ENCODE measurements at places on chromosomes 1 and 21. TPM values are rescaled to one million over a fixed set of nuclear protein-coding genes. Genes with fewer than 3 reads are reported as not detected.

The AHCYL1 gene
- polyA plus RNA-seq, result 64.8 TPM

The TMEM125 gene
- 0.92 TPM for polyA plus RNA-seq

The PBX1 gene
- 3.5 TPM for polyA plus RNA-seq

DNA sequence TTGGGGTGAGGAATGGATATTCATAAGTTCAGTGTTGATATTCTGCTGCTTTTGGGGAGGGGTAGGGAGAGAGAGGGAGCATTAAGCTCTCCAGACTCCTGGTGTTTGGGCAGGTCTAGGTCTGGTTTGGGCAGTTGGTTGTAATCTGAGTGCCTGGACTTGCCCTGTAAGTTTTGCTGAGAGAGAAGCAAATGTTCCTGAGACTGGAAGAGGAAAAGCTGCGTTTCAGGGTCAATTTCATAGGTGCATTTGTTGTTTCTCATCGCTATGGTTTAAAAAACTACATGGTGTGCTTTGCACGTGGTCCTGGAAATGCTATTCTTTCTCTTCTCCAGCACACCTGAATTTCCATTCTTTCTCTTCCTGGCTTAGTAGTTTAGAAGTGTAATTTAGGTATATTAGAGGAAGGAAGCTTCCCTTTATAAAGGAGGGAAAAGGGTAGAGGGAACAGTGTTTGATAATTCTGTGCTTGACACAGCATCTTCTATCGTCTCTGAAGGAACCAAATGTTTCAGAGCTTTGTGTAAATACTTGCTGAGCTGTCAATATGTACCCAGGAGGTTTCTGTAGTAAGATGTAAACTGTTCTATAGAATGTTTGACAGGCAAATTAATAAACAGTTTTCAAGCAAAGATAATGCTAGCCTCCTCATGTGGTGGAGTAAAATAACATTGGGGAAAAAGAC is 6.3 kb downstream of the ARID1A start:
- H3K36me3 ChIP-seq, result no peaks in the 10 kb centered on the region
- DNase-seq, result no peak
- H3K27ac ChIP-seq, result peak overlapping the region; percentile 57
- H3K4me1 ChIP-seq, result peaks cover 63% of the 10 kb centered on the region
- no peaks in the 10 kb centered on the region for H3K27me3 ChIP-seq

- H3K4me1 ChIP-seq, result no peaks in the 10 kb centered on the region
- DNase-seq, result no peak
- H3K4me3 ChIP-seq, result no peak overlapping the region
- no peak overlapping the region for H3K27ac ChIP-seq
Observed at GRCh38 chr1:31259746-31260145, 20.1 kb upstream of the NKAIN1 start.

The MFAP2 gene
- 69.6 TPM for polyA plus RNA-seq

DNA sequence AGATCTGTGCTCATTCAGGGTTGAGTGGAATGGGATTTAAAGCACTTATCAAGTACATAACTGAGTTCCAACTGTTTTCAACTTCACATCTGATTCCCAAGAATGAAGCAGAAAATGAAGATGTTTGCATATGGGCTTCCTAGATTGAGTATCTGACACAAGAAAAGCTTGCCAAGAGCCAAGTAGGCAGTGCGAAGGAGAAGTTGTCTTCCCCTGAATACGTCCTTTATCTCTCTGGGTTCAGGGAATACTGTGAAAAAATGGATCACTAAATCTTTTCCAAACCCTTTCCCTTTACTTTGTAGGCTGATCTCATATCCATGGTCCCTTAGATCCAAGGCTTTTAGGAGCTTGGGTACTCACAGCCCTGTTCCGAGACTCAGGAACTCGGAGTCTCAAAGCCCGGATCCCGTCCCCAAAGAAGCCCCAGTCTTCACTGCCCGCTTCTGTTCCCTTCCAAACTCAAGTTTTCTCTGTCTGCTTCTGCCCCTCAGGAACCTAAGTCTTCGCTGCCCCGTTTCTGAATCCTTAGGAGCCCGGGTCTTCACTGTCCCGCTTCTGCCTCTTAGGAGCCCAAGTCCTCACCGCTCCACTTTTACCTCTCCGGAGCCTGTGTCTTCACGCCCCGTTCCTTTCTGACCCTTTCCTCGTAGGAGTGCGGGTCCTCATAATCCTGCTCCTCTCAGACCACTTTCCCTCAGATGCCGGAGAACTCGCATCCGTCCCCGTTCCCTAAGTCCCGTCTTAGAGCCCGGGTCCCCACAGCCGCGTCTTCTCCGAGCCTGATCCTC is 616 bp downstream of the TAF12 start:
- H3K27ac ChIP-seq, result peak overlapping the region; percentile 98
- H3K4me3 ChIP-seq, result peak overlapping the region; percentile 86
- H3K27me3 ChIP-seq, result no peaks in the 10 kb centered on the region
- H3K4me1 ChIP-seq, result peaks cover 19% of the 10 kb centered on the region

DNA sequence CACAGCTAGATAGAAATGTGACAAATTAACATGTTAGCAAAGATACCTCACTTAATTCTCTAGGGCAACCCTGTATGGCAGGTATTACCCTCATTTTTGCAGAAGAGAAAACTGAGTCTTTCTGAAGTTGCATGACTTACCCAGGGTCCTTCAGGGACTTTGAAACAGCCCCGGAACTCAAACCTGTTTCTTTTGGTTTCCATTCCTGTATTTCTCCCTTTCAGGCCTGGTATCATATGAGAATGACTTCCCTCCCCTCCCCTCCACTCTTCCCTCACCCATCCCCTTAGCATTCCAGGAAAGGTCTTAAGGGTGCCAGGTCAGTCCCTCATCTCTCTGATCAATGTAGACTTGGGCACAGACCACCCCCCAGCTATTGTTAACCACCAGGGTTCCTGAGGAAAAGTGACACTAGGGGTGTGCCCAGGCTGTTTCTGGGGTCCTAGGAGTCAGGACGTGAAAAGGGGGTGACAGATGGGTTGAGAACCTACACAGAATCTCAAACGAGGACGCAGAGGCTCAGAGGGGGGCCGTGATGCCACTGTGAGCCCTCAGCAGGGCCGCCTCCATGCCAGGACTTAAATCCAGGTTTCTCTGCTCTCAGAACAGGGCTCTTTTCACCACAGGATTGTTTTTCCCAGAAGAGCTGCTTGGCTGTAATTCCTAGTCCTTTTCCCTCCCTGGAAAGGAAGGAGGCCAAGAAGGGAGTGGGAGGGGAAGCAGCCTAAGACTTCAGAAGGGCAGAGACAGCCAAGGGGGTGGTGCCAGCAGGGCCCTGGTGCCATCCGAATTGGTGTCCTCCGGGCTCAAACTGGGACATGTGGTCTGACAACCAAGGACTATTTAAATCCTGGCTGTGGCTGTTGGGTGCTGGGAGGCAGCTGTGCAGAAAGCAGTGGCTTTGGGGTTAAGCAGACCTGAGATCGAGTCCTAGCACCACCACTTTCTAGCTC is 2.1 kb upstream of the WASF2 start:
- H3K4me3 ChIP-seq, result no peak overlapping the region
- no peak for DNase-seq
- H3K4me1 ChIP-seq, result peaks cover 13% of the 10 kb centered on the region
- no peak overlapping the region for H3K27ac ChIP-seq
- H3K36me3 ChIP-seq, result no peaks in the 10 kb centered on the region

GRCh38 chr1:202289009-202289408 is 52.7 kb downstream of the UBE2T start:
- H3K36me3 ChIP-seq, result no peaks in the 10 kb centered on the region
- H3K27me3 ChIP-seq, result no peaks in the 10 kb centered on the region
- no peak for DNase-seq
- peaks cover 20% of the 10 kb centered on the region for H3K4me1 ChIP-seq
- H3K27ac ChIP-seq, result no peak overlapping the region
- H3K4me3 ChIP-seq, result no peak overlapping the region

The SPATC1L gene
- 4.5 TPM for polyA plus RNA-seq

DNA sequence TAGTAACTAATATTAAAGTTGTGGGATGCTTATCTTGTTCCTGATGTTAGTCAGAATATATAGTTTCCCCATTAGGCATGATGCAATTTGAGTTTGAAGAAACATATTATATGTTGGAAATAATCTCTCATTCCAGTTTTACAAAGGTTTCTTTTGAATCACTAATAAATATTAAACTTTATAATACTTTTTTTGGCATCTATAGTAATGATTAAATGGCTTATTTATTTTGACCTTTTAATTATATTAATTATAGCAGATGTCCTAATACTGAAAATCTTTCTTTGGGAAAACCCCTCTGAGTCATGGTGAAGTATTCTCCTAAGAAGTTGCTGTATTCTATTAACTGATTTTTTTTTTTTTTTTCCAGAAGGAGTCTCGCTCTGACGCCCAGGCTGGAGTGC is 28.5 kb upstream of the PTGS2 start:
- H3K27me3 ChIP-seq, result no peaks in the 10 kb centered on the region
- DNase-seq, result no peak
- H3K4me1 ChIP-seq, result peaks cover 3% of the 10 kb centered on the region

GRCh38 chr21:46559291-46559983 is 45.4 kb downstream of the S100B start:
- no peaks in the 10 kb centered on the region for H3K4me1 ChIP-seq
- H3K4me3 ChIP-seq, result no peak overlapping the region
- H3K27ac ChIP-seq, result no peak overlapping the region

The MCOLN2 gene
- 0.12 TPM for polyA plus RNA-seq

GRCh38 chr1:106768077-106768476 is 288.4 kb upstream of the PRMT6 start:
- no peaks in the 10 kb centered on the region for H3K36me3 ChIP-seq
- DNase-seq, result no peak
- H3K4me1 ChIP-seq, result peaks cover 10% of the 10 kb centered on the region
- no peak overlapping the region for H3K4me3 ChIP-seq
- H3K27me3 ChIP-seq, result no peaks in the 10 kb centered on the region

GRCh38 chr1:56797065-56797685 is 22.0 kb downstream of the FYB2 start:
- DNase-seq, result peak; percentile 17
- no peak overlapping the region for H3K4me3 ChIP-seq
- H3K27ac ChIP-seq, result no peak overlapping the region
- peaks cover 14% of the 10 kb centered on the region for H3K4me1 ChIP-seq
- H3K36me3 ChIP-seq, result no peaks in the 10 kb centered on the region

DNA sequence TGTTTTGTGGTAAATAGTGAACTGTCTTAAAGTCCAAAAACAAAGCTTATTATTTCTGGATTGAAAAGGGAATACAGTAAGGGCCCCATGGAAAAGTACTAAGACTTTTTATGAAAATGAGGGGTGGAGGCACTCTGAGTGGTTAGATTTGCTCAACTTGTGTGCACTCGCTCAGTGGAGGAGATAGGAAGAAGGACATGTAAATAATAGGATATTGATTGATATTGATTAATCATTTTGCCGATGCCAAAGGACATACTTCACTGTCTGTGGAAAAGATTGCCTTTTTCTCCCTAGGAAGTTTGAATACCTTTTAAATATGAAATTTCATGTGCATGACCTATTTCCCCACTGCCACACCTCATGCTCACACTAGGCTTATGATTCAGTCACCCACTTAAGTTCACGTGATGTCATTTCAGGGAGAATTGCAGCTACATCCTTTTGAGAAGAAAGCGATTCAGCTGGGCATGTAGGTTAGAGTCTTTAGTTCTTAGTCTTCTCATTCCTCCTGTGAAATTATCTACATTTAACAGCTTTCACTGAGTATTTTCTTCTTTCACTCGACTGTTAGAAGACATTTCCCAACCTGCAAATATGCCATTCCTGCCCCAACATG is 5.0 kb downstream of the MTR start:
- DNase-seq, result no peak
- no peak overlapping the region for H3K4me3 ChIP-seq
- H3K36me3 ChIP-seq, result no peaks in the 10 kb centered on the region
- H3K27me3 ChIP-seq, result no peaks in the 10 kb centered on the region

The PSMB4 gene
- 354 TPM for polyA plus RNA-seq

The CDC42BPA gene
- 7.0 TPM for polyA plus RNA-seq

The AMY1B gene
- polyA plus RNA-seq, result not detected

The CACNA1S gene
- not detected for polyA plus RNA-seq

DNA sequence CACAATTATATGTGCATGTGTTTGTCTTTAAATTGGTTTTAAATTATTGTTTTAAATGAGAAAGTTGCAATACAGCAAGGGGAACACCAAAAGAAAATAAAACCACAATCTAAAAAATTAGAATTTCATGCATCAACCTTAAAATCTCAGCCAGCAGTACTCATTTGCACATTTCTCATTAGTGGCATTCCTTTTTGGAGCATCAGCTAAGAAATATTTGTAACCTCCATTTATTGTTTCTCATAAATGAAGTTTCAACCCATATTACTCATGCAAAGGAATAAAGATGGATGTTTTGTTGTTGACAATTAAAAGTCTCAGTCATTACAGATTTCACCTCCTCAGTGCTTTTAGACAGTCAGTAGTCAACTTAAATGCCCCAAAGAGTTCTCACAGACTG is 160.1 kb downstream of the TBX15 start:
- H3K4me3 ChIP-seq, result no peak overlapping the region
- no peaks in the 10 kb centered on the region for H3K36me3 ChIP-seq

- DNase-seq, result no peak
- peaks cover 28% of the 10 kb centered on the region for H3K36me3 ChIP-seq
- peaks cover 87% of the 10 kb centered on the region for H3K4me1 ChIP-seq
- H3K4me3 ChIP-seq, result no peak overlapping the region
- H3K27me3 ChIP-seq, result no peaks in the 10 kb centered on the region
Observed at GRCh38 chr1:201307231-201307630, 23.9 kb downstream of the PKP1 start.

The SZRD1 gene
- polyA plus RNA-seq, result 106 TPM

- H3K4me1 ChIP-seq, result no peaks in the 10 kb centered on the region
- no peak for DNase-seq
- H3K27ac ChIP-seq, result no peak overlapping the region
- no peak overlapping the region for H3K4me3 ChIP-seq
- no peaks in the 10 kb centered on the region for H3K27me3 ChIP-seq
- no peaks in the 10 kb centered on the region for H3K36me3 ChIP-seq
Observed at GRCh38 chr1:179287946-179288345, 5.7 kb upstream of the SOAT1 start.

DNA sequence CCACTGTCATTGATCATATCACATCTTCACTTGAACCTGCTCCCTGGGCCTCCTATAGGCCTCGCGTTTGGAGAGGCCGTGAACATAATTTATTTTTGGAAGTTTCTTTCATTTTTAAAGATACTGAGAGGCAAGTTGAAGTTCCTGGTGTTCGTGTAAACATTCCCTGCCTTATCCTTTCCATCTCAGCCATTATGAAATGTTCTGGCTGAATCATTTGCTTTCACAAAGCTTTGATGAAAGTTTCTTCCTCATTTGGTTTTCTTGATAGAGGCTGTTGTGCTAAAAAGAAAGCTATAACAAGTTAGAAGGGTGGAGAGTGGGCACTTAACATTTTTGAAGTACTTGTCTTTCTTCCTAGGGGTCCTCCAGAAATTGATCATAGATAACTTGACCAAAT is 15.5 kb downstream of the CAMTA1 start:
- no peak for DNase-seq
- H3K27ac ChIP-seq, result no peak overlapping the region
- H3K4me3 ChIP-seq, result no peak overlapping the region
- H3K4me1 ChIP-seq, result peaks cover 20% of the 10 kb centered on the region
- H3K36me3 ChIP-seq, result no peaks in the 10 kb centered on the region
- H3K27me3 ChIP-seq, result no peaks in the 10 kb centered on the region

The KCNN3 gene
- 0.05 TPM for polyA plus RNA-seq

DNA sequence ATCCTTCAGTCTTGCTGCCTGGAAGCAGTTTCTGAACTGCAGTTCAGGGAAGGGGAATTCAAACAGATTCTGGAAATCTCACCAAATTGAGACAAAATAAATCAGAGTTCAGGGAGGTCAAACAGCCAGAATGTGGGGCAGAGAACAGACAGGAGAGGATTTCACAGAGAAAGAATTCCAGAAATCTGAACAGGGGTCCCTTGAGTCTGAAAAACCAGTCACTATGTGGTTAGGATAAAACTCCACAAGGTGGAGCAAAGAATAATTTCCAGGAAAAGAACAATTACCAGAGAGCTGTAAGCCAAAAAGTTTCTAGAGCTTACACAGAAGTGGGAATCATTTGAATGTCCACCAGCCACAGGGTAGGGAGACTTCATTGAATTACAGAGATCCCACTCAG is 84.7 kb downstream of the URB2 start:
- no peak for DNase-seq
- no peaks in the 10 kb centered on the region for H3K27me3 ChIP-seq
- H3K4me1 ChIP-seq, result no peaks in the 10 kb centered on the region
- no peaks in the 10 kb centered on the region for H3K36me3 ChIP-seq
- H3K27ac ChIP-seq, result no peak overlapping the region

The MYOM3 gene
- 0.49 TPM for polyA plus RNA-seq
